Calu3 (cell line): ENCODE measurements at places on chromosomes 3 and 15.
A peak's percentile ranks its signal among the peaks of the same experiment; 100 is the strongest.

DNA sequence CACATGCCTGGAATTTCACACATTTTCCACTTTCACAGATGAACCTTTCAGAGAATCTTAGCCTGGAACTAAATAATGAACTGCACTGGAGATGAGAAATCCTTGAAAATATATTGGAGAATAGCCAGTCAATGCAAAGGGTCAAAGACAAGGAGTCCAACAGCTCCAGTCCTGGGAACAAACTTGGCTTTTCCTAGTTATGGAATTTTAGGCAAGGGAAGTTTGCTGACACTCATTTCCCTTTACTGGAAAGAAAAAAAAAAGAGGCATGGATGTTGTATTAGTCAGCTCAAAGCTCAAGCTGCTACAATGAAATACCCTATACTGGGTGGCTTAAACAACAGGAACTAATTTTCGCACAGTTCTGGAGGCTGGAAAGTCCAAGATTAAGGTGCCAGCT, 690.8 kb upstream of the ARPP21 start:
- DNase-seq: no peak

GRCh38 chr15:42108189-42108588, 13.8 kb upstream of the PLA2G4D start:
- DNase-seq: no peak

GRCh38 chr3:9422712-9423424, 25.5 kb downstream of the SETD5 start:
- DNase-seq: peak; percentile 79

GRCh38 chr3:52356126-52356525, 40.0 kb downstream of the DNAH1 start:
- no peak for DNase-seq

- no peak for DNase-seq
Measured at GRCh38 chr3:71360764-71361163, 222.8 kb downstream of the FOXP1 start.

- peak; percentile 49 for DNase-seq
Measured at GRCh38 chr15:81297147-81297572, 26.8 kb downstream of the STARD5 start.

DNA sequence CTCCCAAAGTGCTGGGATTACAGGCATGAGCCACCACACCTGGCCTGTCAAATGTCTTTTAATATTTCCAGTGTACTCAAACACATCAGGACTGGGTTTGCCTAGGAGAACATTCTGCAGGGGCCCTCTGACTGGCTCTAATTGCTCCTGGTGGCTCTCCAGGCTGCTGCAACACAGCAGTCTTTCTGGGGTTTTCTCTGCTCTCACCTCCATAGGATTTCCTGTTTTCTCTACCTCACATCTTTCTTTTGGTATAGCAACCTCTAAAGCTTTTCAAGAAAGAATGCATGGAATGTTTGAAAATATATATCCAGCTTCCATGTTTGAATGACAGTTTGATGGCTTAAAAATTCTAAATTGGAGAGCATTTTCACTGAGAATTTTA, 83.3 kb upstream of the IGSF10 start:
- DNase-seq: no peak

DNA sequence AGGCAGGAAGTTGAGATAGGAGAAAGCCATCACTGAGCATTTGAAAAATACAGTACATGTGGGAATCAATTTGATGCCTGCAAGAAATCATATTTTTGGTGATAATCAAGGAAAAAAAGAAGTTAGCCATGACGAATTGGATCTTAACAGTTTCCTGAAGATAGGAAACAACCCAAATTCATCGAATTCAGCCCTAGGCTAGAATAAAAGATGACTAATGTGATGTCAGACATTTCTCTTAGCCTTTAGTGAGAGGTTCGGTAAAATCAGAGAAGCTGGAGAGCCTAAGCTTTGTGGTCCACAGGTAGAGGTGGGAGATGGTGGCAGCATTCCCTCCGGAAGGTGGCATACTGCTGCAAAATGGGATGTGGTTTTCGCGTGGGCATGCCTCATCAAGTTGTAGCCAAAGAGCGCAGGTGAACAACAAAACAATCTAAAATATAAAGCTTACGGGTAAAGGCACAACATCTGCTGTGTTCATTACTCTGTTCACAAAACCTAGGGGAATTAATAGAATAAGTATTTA, 144.1 kb upstream of the ALCAM start:
- DNase-seq: no peak

DNA sequence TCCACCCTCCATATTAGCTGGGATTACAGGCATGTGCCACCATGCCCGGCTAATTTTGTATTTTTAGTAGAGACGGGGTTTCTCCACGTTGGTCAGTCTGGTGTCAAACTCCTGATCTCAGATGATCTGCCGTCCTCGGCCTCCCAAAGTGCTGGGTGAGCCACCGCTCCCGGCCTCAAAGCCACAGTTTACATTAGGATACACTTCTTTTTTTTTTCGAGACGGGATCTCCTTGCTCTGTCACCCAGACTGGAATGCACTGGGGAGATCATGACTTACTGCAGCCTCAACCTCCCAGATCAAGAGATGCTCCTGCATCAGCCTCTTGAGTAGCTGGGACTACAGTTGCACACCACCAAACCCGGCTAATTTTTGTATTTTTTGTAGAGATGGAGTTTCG, 2.5 kb upstream of the NR1D2 start:
- DNase-seq: no peak

GRCh38 chr3:170423001-170423615, 4.4 kb downstream of the CLDN11 start:
- DNase-seq: no peak

DNA sequence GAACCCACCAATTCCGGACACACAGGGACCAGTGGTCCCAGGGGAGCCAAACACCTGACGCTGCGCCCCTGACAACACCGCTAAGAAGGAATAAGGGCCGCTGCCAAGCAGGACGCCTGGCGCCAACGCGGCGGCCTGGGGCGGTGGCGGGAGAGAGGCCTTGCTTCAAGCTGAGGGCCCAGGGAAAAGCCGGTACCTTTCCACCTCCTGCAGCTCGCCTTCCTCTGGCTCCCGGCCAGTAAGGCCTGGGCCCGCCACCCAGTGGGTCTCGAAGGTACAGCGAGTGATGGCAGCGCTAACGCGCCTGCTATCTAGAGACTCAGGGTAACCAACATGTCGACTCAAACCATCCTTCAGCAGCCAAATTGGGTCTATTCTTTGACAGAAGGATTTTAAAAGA, 1074.1 kb downstream of the SI start:
- no peak for DNase-seq

DNA sequence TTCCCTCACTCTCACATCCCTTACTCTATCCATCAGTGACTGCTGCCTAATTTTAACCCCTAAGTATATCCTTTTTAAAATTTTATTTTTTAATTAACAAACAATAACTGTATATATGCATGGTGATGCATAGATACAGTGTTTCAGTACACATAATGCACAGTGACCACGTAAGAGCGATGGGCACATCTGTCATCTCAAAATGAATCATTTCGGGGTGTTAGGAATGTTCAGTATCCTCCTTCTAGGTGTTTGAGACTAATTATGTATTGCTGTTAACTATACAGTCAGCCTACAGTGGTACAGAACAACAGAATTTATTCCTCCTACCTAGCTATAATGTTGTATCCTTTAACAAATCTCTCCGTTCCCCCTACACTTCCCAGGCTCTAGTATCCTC, 307.0 kb downstream of the FOXP1 start:
- DNase-seq: no peak

- DNase-seq: no peak
Measured at GRCh38 chr3:11717301-11717700, 73.6 kb upstream of the VGLL4 start.

DNA sequence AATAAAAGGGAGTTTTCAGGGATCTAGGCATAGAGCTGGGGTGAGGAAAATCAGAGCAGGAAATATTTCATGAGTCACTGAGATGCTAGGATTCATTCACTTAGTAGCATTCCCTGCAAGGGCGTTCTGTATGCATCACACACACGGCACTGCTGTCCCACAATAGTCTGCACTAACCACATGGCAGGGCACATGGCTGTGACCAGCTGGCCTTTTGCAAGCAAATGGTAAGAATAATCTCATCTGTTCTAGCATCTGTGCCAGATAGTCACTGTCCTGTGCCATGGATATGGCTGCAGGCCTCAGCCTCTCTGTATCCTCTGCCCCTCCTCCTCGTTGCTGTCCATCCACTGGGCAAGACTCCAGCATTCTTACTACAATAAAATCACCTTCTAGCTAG, 37.8 kb downstream of the BOC start:
- DNase-seq: no peak

- DNase-seq: no peak
Measured at GRCh38 chr3:60707452-60708020, 543.7 kb downstream of the FHIT start.

GRCh38 chr3:73448761-73449301, 175.9 kb downstream of the PDZRN3 start:
- no peak for DNase-seq

DNA sequence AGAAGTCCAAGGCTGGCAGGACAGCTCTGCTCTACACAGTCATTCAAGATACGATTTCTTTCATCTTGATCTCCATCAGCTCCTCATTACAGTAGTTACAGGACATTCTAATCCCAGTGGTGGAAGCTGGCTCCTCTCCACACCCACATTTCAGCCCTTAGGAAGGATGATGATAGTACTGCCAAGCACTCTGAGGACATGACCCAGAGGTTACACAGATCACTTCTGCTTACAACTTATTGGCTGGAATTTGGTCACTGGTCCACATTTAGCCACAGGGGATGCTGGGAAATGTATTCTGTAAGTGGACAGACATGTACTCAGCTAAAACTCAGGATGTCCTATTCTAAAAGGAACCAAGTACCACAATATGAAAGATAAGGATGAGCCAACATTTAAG, 77.1 kb downstream of the IQCH start:
- no peak for DNase-seq

DNA sequence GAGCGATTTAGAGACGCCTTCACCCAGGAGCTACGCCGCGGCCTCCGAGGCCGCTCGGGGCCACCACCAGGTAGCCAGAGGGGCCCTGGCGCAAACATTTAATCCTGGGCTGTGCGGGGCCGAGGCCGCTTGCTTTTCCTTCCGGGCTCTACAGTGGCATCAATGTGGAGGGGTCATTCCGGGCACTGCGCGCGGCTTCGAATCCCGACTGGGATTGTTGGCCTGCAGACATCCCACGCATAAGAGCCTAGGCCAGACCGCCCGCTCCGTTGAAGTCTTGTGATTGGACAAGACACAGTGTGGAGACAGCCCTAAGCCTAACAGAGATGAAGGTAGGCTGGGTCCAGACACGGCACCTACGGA, 568 bp upstream of the NCBP2 start:
- DNase-seq: peak; percentile 13
